ENCODE measurements at places on chromosomes 4 and X. TPM values are rescaled to one million over a fixed set of nuclear protein-coding genes. Genes with fewer than 3 reads are reported as not detected.
A peak's percentile ranks its signal among the peaks of the same experiment; 100 is the strongest.

The PLS3 gene
- 300 TPM for polyA plus RNA-seq

The HPGDS gene
- not detected for polyA plus RNA-seq

GRCh38 chrX:97787849-97788248 lies 904.1 kb downstream of the RPA4 start:
- no peak for DNase-seq

DNA sequence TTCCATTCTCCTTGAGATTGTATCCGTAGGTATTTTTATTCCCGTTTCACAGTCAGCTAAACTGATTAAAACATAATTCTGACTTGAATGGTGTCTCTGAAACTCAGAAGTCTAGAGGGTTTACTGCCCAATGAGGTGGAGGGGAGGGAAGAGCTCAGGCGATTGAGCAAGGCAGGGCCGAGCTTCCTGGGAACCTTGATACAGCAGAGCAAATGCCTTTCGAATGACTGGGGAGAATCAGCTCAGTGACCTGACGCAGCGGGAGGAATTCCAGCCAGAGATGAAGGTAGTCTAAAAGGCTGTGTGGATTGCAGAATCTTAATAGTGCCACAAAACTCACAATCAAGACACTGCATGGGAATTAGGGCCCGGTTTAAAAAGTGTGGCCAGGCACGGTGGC lies 233.6 kb downstream of the EVC2 start:
- peak; percentile 11 for DNase-seq

- DNase-seq = no peak
These were observed 202.5 kb downstream of the NSUN7 start for GRCh38 chr4:40952217-40952616.

DNA sequence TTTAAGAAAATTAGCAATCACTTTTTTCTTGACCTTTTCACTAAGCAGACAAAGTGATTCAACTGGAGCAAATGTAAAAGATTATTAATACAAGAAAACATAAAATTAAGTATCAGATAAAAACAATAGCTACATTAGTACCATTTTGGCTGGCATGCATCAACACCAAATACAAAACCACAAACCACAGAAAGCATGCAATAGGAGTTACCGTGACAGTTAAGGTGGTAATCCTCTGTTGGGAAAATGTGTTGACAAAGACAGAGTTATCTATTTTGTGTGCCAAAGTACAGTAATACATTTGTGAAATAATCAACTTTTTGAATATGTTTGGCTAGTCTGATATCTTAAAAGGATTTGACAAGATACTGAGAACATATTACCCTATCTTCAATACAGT lies 89.8 kb upstream of the ETNPPL start:
- DNase-seq = no peak

The GPR78 gene
- 0.14 TPM for polyA plus RNA-seq

The TLR1 gene
- polyA plus RNA-seq = 0.88 TPM

DNA sequence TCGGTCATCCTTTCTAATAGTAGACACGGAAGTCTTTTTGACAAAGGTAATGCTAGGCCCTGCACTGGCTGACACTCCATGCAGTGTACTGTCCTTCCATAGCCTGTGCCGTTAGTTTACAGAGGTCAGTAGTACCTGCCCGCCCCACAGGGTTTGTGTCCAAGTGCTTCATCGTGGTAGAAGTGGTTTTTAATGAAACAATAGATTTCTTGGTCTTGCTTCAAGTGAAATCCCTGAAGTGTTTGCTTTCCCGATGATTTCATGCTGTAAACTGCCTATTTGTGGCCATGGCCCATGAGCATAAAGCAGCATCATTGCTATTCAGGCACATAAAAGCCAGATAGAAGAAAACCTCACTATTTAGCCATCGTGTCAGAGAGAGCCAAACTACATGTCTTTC lies 139.3 kb downstream of the GPR143 start:
- DNase-seq = no peak

DNA sequence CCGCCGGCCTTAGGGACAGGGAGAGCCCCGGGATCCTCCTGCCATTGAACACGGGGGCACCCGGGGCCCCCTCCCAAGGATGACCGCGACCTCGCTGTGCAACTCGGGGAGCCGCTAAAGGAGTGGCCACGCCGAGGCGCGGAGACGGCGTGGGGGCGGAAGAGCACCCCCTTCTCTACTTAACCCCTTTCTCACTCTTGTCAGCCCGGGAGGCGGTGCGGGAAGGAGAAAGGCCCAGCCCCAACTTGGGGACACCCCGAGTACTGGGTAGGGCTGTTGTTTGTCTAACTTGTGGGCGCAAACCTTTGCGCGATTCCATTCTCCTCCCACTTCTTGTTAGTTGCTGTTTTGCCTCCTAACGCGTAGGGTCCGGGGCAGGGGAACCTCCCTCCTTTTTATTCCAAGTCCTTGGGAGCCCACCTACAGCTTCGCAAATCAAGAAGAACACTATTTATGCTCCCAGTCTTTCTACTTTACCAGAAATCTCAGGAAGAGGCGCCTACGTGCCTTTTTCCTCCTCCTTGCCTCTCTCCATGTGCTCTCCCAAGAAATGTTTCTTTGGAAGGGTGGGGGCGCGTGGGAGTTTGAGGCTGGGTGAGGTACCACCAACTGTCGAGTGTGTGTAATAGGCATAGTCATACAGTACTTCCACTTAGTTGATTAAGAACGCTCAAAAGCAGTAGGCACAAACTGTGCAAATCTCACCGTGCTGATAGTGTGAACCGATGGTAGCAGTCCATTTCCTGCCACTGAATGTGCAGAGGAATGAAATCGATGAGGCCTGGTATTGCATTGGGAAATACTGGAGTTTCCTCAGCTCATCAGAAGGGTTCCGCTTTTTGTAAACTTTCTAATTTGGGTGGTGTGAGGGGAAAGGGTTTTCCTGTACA lies 813 bp downstream of the DIAPH2 start:
- no peak for DNase-seq

- no peak for DNase-seq
These were observed 12.1 kb downstream of the SUPT20HL2 start for GRCh38 chrX:24301806-24302205.

- DNase-seq = no peak
These were observed 734 bp downstream of the STOX2 start for GRCh38 chr4:183905593-183906488.

The PGK1 gene
- polyA plus RNA-seq = 394 TPM

GRCh38 chrX:70439016-70439415 lies 5.6 kb upstream of the DLG3 start:
- DNase-seq = no peak

DNA sequence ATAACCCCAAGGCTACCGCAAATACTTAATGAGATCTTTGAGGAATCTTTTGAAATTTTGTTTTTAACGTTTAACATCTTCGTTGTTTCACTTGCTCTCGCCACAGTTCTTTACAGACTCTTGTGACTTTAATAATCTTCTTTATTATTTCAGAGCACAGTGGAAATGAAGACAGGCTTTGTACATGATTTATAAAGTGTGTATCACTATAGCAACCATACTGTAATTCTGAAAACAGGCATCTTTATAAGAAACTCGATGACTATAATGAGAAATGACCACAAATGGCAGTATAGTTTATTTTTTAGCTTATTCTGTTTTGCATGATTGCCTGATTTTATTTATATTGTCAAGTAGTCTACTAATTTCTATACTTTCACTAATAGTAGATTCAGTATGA lies 224.4 kb upstream of the GALNTL6 start:
- no peak for DNase-seq

The TEC gene
- 0.21 TPM for polyA plus RNA-seq

- DNase-seq = no peak
These were observed 13.6 kb downstream of the STOX2 start for GRCh38 chr4:183918696-183919095.

The KCND1 gene
- polyA plus RNA-seq = 1.5 TPM

DNA sequence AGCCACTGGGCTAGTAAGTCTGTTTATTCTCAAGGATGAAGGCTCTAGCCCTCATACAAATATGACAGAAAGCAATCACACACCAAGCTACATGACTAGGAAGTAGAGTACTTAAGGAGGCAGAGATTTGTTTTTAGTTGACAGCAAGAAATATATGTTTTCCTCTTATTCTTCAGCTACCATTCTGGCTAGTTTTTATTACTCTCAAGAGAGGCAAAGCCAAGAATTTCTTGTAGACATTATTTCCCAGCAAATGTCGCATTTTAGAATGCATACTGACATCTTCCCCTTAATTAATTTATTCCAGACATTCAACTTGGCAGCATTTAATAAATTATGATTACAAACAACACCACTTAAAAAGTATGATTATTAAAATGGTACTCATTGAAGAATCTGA lies 23.4 kb upstream of the FAM9C start:
- DNase-seq = no peak

DNA sequence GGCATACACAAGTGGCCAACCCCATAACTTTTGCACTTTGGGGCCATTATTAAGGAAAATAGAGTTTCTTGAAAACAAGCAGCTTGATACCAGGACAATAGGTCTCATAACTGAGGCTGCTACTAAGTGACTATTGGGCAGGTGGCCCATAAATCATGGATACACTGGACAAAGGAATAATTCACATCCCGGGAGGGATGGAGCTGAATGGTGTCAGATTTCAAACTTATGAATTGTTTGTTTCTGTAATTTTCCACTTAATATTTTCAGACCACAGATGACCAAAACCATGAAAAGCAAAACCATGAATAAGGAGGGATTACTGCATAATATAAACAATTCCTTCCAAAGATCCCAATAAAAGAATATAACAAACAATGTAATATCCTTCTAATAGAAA lies 114.4 kb downstream of the WDFY3 start:
- no peak for DNase-seq

- no peak for DNase-seq
These were observed 399.2 kb downstream of the NLGN4X start for GRCh38 chrX:5829469-5829868.

GRCh38 chrX:2781698-2782097 lies 29.9 kb downstream of the XG start:
- DNase-seq = no peak

- DNase-seq = no peak
These were observed 10.9 kb upstream of the HSFX1 start for GRCh38 chrX:149762696-149763614.

GRCh38 chr4:173498771-173499170 lies 31.3 kb downstream of the HAND2 start:
- DNase-seq = no peak

DNA sequence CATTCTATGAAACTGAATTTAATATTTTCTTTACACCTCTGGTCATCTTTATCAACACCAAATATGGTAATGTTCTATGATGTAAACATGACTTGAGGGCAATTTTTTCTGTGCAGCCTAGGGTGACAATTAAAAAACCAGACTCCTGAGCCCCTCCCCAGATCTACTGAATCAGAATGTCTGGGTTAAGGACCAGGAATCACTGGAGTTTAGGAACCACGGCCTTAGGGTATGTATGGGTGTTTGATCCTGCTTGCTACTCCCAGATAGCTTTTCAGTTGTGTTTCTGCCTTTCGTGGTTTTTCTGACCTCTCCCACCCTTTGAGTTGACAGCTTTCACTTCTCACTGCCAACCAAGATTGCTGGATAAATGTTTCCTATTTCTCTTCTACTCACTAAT lies 332.2 kb downstream of the DHX15 start:
- DNase-seq = no peak

The POLN gene
- polyA plus RNA-seq = 0.35 TPM

GRCh38 chrX:109839694-109840567 lies 106.9 kb upstream of the ACSL4 start:
- no peak for DNase-seq

The MAGEA4 gene
- polyA plus RNA-seq = not detected

DNA sequence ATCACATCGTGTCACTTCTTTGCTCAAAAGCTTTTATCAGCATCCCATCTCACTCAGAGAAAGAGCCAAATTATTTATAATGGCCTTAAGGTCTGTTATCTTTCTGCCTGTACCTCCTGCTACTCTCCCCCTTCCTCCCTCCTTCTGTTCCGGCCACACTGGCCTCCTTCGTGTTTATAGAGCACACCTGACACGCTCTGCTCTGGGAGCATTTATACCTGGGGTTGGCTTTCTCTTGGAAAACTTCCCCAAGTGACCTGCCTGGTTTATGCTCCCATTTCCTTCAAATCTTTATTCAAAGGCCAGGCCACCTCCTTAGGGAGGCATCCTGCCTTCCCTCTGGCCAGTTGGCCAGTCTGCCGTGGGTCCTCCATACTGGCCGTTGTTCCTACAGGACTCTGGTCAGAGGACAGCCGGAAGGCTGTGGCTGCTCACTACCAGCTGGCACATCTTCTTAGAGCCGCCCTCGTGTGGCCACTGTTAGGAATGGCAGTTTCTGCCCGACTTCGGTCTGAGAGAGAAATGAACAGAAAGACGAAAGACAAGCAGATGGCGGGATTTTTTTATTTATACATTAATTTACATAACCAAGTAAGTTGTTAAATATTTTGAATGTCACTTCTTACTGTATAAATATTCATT lies 80.2 kb upstream of the CBLL2 start:
- peak; percentile 8 for DNase-seq

The FANCB gene
- polyA plus RNA-seq = 1.5 TPM

- DNase-seq = peak; percentile 8
These were observed 83.8 kb downstream of the GRID2 start for GRCh38 chr4:92387459-92388069.

GRCh38 chr4:64799751-64800150 lies 390.5 kb upstream of the TECRL start:
- DNase-seq = no peak

DNA sequence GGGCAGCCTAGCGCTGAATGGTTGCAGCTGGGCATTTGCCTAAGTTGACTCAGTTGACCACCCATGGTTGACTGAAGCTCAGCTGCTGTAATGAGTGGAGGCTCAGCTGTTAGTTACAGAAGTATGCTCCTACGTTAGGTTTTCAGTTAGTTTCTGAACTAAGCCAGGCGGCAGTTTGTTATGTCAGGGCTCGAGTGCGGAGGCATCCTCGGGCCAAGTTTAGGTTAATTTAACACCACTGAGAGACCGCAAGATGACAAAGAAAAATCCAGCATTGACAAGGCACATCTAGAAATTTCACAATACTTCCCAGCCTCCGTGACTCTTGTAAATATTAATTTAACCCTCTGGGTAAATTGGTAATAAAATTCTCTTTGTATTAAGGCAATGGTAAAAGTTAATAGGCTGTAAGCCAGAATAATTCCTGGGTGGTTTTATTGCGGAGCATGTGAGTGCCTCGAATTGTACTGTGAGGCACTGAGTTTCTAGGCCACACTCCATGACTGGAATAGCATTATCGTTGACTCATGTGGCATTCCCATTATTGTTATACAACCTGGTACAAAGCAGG lies 33.1 kb upstream of the CDKN2AIP start:
- DNase-seq = peak; percentile 27

- DNase-seq = no peak
These were observed 82.6 kb upstream of the SLITRK2 start for GRCh38 chrX:145735036-145735435.

The ASIC5 gene
- not detected for polyA plus RNA-seq

GRCh38 chrX:17913801-17914200 lies 52.7 kb upstream of the RAI2 start:
- no peak for DNase-seq

DNA sequence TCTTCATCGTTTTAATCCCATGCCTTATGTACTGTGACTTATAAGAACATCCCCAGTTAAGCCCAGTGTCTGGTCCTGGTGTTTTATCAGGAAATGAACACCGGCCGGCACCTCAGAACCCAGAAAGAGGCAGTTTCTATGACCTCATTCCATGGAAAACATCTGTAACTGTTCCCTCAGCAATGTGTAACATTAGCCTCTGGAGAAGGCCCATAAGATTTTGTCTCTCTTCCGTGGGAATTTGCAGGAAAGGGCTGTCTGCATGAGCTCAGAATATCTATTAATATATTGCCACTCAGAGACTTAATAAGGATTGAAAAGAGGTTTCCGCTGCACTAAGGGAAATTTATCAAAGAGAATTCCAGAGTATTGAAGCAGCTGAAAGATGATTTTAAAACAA lies 3.1 kb upstream of the TCEANC start:
- no peak for DNase-seq
